ENCODE measurements at places on chromosomes 6 and 20.

- DNase-seq, result no peak
Observed at GRCh38 chr20:23021951-23022350, 13.2 kb upstream of the SSTR4 start.

- peak; percentile 58 for DNase-seq
Observed at GRCh38 chr20:49344975-49345374, 67.1 kb upstream of the ZNFX1 start.

- DNase-seq, result no peak
Observed at GRCh38 chr6:43395776-43396175, 26.3 kb upstream of the ZNF318 start.

- no peak for DNase-seq
Observed at GRCh38 chr20:59530782-59531181, 73.6 kb upstream of the PHACTR3 start.

GRCh38 chr6:13103169-13103568, 225.2 kb downstream of the TBC1D7 start:
- DNase-seq, result no peak

DNA sequence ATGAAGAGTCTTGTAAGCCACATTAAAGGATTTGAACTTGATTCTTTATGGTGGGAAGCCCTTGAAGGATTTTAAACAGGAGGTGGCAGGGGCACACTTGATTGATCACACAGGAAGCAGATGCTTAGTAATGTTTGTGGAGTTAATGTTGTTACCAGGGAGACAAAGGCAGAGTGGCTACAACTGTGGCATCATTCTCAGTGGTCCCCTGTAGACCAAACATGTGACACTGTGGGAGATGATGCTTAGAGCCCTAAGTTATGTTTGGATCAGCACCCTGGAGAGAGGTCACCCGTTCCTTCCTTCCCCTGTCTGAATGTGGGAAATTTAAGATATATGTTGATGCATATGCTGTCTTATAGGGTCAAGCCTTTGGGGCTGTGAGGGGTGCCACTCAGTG, 53.2 kb downstream of the EIF2S2 start:
- no peak for DNase-seq

DNA sequence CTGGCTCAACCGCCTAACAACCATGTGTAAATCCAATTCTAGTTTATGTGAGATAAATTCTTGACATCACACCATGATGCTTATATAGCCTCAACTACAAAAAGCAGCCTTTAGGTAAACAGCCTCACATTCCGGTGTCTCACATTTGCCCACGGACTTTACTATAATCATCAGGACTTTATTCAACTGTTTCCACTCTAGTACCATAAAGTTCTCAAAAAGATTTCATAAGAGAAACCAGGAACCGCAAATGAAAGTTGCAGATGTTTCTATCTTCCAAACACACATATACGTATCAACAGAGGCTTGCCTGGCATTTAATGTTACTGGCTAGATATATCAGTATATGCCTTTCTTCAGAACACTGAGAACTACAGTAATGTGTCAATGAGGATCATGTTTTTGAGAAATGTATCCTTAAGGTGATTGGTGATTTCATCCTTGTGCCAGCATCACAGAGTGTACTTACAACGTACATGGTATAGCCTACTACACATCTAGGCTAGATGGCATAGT, 80.0 kb downstream of the EPB41L2 start:
- DNase-seq, result no peak

- DNase-seq, result no peak
Observed at GRCh38 chr6:169291646-169292337, 38.1 kb upstream of the THBS2 start.

- no peak for DNase-seq
Observed at GRCh38 chr20:51016521-51016920, 6.4 kb downstream of the KCNG1 start.

DNA sequence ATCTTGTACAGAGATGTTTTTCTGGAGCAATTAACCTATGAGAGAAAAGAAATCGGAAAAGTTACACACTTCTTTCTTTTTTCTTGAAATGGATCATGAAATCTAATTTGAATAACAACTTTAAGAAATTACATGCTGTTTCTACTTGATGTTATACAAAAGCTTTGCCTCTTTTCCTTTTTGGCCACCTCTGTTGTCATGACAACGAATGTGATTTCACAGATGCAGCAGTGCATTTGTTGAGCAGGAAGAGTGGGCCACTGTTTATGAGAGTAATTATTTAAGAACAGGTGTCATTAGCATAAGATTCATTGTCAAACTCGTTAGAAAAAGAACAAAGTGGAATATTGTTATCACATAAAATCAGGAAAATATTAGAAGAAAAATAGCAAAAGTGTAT, 148.3 kb upstream of the IMPG1 start:
- no peak for DNase-seq

DNA sequence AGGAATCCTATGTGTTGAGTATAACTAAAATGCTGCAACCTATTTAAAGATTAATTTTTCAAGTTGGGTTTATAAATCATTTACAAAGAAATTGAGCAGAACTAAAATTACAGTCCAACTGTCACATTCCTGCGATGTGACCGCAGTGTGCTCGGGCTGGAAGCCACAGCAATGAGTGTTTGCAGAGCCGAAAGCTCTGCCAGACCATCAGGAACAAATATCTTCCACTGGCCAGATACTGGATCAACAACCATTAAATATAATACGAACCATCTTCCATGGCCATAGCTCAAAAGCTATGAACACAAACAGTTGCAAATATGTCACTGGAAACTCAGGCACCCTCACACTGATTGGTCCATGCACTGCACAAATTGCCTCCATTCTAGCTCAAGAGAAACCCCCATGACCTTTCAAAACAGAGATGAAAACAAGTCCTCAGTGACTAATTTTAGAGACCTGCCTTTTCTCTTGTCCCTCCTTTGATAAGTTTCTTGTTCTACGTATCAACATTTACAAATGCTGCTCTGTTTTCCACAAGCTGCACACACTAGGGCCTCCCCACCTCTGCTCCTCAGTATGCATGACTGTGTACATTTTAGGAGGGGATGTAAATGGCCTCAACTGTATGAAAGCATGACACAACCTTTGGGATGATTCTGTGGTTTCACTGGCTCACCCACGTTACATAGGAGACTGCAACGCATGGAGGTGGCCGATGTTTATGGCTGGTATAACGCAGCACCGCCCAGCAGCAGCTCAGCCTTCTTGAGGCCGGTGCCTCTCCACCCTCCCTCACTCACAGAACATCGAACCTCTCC, 171.7 kb downstream of the WDR27 start:
- no peak for DNase-seq

GRCh38 chr6:151142676-151143075, 97.1 kb upstream of the AKAP12 start:
- DNase-seq, result no peak

DNA sequence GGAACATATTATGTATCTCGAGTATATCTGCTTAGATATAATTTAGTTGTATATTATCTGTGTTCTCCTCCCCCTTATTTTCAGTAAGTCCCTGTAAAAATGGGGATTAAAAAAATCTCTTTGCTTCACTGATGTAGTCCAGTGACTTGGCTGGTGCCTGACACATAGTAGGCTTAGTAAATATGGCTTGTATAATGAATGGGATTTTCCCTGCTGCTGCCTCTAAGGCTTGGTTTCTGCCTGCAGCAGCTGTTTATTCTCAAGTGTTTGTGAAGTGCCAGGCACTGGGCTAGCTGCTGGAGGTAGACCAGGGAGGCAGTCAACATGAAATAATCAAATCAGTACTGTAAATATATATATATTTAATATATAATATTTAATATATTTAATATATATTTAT, 1.6 kb upstream of the ZFP64 start:
- peak; percentile 4 for DNase-seq

GRCh38 chr6:51951924-51952323, 135.5 kb downstream of the PKHD1 start:
- DNase-seq, result no peak

GRCh38 chr20:45416917-45417316, 976 bp downstream of the PIGT start:
- no peak for DNase-seq

- no peak for DNase-seq
Observed at GRCh38 chr6:68730291-68731054, 95.4 kb downstream of the ADGRB3 start.

GRCh38 chr6:106106276-106107042, 20.3 kb downstream of the PRDM1 start:
- no peak for DNase-seq

DNA sequence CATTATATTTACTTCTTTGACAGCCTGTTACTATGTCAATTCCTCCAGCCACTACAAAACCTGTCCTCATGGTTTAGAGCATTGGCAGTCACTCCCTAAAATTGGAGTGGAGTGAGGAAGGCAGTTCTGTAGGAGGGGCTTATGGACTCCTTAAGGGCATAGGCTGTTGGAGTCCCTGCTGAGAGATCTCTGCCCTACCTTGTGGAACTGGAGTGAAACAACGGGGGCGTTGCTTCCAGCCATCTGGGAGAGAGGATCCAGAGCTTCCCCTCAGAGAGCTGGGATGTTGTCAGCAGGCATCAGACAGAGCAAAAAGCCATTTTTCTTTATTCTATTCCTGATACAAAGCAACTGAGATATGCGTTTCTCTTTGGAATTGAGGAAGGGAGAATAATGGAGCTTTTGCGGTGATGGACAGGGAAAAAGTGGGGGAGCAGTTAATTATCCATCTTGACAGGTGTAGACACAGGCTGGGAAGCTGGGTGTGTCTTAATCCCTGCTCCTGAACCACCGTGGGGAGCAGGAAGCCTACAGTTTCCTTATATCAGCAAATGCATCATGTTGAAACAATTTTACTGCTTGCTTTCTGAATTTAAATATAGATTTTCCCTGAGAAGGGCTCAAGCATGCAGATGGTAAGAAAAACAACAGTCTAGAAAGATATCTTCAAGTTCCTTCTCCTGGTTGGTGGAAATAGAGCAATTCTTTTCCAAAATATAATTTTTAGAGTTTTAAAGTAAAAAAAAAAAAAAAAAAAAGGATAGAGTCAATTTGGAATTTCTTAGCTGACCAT, 402.5 kb downstream of the PLCB1 start:
- DNase-seq, result peak; percentile 13

DNA sequence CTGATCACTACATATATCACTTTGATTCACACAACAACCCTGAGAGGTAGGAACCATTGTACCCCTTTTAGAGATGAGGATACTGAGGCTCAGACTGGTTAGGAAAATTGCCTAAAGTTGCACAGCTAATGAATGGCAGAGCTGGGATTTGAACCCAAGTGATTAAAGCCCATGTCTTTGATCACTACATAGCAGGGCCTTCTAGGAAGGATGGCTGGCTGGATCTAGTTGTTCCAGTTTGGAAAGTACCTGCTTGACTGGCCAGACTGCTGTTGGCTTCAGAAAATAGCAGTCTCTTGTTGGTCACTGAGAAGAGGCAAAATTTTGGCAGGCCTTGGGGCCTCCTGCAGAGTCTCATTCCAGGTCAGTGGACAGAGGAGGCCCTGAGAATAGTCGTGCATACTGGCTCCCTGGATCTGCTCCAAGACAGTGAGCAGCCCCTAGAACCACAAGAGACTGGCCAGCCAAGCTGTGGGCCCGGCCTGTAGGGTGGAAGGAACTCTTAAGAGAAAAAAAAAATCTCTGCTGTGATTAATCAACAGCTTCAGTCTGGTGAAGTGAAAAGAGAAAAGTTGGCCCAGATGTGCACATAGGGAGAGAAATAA, 17.5 kb downstream of the PPARD start:
- no peak for DNase-seq

- no peak for DNase-seq
Observed at GRCh38 chr6:71049198-71049770, 92.4 kb upstream of the B3GAT2 start.

DNA sequence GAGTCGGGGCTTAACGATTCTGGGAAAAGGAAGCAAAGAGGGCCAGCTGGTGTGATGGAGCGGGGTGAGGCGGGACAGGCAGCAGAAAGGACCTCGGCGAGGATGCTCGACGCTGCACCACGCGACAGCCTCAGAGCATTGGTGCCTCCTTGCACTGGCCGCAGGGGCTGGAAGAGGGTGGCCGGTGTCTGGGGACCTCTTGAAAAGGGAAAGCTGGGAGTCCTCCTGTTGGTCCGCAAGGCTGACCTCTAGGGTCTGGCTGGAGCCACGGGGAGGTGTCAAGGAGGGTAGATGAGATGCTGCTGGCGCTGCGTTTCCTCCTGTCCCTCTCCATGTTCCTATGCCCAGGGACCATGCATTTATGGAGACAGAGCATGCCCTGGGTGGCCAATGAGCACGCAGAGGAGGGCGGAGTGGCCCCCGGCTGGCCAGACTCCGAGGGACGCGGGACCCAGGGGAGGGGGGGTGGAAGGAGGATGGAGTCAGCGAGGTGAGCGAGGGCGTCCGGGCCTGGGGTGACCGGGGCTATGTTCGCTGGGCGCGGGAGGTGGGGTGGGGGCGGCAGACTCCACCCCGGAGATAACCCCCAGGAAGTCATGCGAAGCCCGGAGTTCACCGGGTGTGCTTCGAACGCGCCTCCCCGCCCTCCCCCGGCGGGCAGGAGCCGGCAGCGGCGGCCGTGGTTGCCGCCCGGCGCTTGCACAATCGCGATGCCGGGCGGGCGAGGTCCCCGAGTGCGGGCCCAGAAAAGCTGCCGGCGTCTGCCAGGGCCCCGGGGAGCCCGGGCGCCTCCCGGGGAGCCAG, at the start of gene CYP24A1:
Gene CYP24A1, minus strand, starts transcription at position 334 of the 804 bp plus-strand sequence. CDS start 407 bp downstream, outside the sequence.
- DNase-seq, result no peak

- DNase-seq, result no peak
Observed at GRCh38 chr6:145808239-145808638, 6.4 kb downstream of the FBXO30 start.

GRCh38 chr6:16388488-16388887, 150.1 kb downstream of the GMPR start:
- no peak for DNase-seq

GRCh38 chr6:958488-958887, 265.5 kb upstream of the EXOC2 start:
- DNase-seq, result no peak

- DNase-seq, result no peak
Observed at GRCh38 chr6:122079916-122080315, 319.5 kb upstream of the HSF2 start.

DNA sequence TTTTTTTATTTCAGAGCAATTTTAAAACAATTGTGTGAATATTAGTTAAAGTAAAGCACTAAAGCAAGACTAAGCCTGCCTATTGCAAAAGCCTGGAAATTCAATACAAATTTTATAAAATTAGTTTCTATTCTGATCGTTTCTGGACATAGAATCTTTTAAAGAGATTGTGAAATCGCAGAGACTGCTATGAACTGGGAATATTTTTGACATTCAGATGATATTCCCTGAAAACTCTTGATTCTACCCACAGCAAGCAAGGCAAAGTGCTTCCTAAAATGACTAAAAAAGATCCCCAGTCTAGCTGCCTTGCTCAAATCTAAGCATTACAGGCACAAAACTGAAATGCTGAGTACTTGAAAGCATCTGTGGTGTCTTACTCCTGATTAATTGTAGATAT, 187.6 kb upstream of the CEP162 start:
- no peak for DNase-seq

DNA sequence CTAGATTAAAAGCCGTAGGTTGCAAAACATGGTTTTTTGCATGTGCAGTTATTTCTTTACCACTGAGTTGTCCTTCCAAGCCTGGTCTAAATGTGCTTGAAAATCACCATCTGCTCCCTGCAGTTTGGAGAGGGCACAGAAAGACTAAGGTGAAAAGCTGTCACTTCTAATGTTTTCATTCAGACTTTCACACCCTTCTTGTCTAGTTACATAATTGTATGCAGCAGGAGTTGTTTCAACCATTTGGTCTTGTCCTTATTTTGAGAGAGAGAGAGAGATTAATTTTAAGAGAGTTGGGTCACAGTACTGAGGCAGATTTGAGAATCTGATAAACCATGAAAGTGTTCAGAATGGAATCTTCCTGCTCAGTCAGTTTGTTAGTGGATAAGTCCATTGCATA, 82.5 kb downstream of the ARID1B start:
- no peak for DNase-seq

GRCh38 chr6:80544976-80545722, 438.7 kb downstream of the BCKDHB start:
- no peak for DNase-seq
